ENCODE measurements at places on chromosomes 7 and 10.

DNA sequence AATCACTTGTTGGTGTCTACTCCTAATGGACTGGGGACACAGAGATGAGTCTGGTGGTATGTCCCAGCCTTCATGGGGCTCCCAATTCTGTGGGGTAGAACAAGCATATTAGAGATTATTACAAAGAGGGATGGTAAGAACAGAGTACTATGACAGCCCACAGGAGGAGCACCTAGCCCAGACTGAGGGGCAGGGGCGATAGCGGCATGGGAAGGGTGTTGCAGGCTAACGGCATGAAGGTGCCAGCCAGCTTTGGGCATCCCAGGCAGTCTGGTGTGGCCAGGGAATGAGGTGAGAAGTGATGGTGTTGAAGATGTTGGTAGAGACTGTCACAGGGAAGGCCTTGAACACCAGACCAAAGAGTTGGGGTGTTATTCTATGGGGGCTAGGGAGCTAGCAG lies 280.0 kb downstream of the RPS24 start:
- DNase-seq = no peak

- DNase-seq = no peak
Observed at GRCh38 chr10:91799612-91799975, 1.4 kb downstream of the TNKS2 start.

DNA sequence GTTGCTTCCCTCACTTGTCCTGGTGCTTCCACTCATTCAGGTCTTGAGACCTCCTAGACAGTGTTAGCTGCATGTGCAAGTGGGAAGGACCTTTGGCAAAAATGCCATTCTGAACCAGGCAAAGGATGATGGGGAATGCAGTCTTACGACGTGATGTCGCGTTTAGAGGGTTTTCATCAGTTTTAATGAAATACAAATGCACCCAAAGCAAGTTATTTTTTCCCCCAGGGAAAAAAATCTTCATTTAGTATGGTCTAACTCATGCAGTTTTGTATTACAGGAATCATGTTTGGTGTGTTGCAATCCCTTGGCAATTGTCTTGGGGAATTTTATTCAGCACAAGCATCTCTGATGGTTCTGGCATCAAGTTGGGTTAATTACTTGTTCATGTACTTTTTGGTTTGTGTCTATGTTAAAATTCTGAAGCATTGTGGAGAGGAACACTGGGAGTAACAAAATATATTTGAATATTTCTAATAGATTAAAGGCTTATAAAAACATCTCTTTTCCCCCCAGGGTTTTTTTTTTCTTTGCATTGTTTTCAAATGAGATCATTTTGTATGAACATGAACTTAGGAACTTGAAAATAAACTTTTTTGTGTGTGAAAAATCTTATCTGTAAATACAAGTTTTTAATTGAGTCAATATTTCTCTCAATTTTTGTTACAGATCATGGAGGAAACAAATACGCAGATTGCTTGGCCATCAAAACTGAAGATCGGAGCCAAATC lies 188.9 kb downstream of the BICC1 start:
- no peak for DNase-seq

GRCh38 chr10:124570646-124571045 lies 109.0 kb downstream of the LHPP start:
- no peak for DNase-seq

DNA sequence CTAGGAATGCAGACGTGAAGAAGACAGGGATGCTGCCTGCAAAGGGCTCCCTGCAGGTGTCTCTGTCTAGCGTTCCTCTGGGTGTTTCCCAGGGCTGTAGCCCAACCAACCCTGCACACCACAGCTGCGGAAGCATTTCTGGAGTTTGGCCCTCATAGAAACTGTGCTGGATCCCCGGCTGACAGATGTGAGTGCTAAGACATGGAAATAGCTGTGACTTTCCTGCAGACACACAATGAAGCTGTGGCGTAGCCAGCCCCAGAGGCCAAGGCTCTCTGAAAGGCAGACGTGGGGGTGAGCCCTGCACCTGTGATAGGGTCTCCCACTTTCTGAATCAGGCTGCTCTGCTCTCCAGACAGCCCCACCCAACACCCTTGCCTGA lies 44.8 kb downstream of the ADCYAP1R1 start:
- DNase-seq = no peak

- DNase-seq = no peak
Observed at GRCh38 chr10:338171-339037, 203.1 kb downstream of the ZMYND11 start.

- DNase-seq = no peak
Observed at GRCh38 chr7:1538544-1539180, 8.2 kb downstream of the MAFK start.

GRCh38 chr7:149063476-149063875 lies 27.0 kb downstream of the ZNF786 start:
- no peak for DNase-seq

DNA sequence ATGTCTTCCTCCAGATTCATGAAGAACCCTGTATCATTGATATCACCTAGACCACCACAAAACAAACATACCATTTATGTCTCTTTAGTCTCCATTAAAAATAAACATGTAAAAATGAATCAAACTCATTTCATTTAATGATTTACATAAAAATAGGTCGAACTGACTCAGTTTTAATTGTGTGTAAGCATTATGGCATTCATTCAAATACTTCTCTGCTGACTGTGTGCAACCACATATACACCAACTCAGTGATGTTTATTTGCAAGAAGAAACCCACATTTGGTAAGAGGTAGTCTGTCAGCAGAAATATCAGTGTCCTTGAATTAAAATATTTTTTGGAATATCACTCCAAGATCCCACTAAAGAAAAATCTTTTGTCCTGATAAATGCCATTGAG lies 30.5 kb downstream of the ABCB1 start:
- no peak for DNase-seq

DNA sequence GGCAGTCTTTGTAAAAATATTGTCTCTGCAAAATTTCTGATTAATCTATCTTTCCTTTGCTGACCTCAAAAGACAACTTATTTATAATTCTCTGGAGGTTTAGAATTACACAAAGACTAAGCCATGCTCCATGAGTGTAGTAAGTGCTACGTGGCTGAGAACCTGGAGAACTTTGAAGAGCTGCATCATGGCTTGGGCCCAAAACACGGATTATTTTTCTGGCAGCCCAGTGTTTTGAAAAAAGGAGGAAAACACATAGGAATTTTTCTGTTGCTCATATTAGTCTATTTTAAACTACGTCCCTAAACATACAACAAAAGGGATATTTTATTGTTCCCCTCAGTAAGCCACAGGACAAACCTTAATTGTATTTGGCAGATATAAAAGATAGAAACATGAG lies 360.7 kb upstream of the MYO3A start:
- no peak for DNase-seq

DNA sequence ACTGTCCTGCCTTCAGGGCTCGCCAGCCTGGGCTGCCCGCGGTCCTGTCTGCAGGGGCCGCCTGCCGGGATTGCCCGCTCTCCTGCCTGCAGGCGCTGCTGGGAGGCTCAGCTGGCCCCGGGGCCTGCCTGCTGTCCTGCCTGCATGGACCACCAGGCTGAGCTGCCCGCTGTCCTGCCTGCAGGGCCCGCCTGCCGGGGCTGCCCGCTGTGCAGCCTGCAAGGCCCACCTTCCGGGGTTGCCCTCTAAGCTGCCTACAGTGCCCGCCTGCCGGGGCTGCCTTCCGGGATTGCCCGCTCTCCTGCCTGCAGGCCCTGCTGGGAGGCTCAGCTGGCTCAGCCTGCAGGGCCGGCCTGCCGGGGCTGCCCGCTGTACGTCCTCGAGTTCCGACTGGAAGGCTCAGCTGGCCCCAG lies 164.4 kb downstream of the GLRX3 start:
- DNase-seq = no peak

DNA sequence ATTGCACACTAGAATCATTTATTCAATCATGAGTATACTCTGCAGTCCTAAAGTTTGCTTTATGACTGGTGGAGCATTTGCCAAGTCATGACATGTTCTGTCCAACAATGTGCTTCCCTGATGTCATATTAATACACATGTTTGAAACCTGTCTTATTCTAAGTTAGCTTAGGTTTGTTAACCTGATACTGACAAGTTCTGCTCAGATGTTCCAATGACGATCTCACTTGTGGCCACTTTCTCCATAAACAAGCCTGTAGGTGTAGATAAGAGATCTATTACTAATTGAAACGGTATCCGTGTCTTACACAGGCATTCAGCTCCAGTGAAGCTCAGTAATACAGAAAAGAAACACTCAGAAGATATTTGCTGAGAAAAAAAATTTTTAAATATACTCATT lies 64.9 kb downstream of the GPR37 start:
- no peak for DNase-seq

DNA sequence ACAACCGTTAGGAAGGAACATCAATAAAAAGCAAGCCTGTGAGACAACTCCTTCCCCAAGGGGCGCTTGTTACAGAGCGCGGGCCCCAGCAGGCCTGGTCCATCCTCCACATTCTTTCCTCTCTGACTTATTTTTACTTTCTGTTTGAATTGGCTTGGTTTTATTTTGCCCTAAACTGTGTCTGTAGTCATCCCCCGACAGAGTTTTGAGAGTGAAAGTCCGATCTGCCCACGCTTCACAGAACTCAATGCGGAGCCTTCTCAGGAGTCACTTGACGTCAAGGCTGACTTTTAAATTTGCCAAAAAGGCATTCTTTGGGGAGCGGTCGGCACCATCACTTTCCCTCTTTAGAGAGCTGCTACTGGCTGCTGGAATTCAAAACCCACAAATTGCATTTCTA lies 150.1 kb upstream of the KLF6 start:
- peak; percentile 7 for DNase-seq

DNA sequence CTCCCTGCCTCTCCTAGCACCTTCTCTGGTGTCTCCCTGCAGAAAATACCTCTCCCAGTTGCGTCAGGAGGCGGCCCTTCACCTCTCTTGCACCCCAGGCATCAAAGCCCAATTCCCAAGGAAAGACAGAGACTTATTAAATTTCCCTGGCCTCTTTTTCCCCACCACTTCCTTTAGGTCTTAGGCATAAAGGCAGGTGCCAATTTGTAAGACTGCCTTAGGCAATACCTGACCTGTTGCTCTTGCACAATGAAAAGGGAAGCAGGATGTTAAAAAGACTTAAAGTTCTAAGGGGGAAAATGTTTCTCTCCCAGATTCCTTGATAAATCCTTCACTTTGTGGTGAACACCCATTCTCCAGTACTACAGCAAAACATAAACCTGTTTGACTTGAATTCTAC lies 186.7 kb downstream of the SLC25A13 start:
- DNase-seq = no peak

DNA sequence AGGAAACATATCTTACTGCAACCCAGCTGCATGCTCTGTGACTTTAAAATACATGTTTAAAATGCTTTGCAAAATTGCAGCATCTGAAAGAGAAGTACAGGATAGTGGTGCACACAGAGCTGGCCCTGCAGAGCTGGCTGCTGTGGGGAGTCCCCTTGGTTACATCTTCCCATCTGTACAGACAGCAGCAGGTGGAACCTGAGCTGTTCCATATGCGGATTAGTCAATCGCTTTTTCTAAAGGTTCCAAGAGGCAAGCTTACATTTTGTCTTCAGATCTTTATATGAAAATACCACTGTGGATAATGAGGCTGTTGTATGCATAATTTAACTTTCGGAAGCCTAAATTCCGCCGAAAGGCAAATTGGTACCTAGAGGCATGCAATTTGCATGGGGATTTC lies 444.1 kb downstream of the NRG3 start:
- DNase-seq = no peak

GRCh38 chr7:1920266-1920681 lies 250.2 kb downstream of the ELFN1 start:
- DNase-seq = peak; percentile 73

GRCh38 chr10:103079946-103080345 lies 113.1 kb downstream of the NT5C2 start:
- DNase-seq = no peak

GRCh38 chr10:101828766-101829551 lies 10.7 kb upstream of the OGA start:
- no peak for DNase-seq

- DNase-seq = peak; percentile 71
Observed at GRCh38 chr7:6516387-6516983, 34.8 kb downstream of the GRID2IP start.

DNA sequence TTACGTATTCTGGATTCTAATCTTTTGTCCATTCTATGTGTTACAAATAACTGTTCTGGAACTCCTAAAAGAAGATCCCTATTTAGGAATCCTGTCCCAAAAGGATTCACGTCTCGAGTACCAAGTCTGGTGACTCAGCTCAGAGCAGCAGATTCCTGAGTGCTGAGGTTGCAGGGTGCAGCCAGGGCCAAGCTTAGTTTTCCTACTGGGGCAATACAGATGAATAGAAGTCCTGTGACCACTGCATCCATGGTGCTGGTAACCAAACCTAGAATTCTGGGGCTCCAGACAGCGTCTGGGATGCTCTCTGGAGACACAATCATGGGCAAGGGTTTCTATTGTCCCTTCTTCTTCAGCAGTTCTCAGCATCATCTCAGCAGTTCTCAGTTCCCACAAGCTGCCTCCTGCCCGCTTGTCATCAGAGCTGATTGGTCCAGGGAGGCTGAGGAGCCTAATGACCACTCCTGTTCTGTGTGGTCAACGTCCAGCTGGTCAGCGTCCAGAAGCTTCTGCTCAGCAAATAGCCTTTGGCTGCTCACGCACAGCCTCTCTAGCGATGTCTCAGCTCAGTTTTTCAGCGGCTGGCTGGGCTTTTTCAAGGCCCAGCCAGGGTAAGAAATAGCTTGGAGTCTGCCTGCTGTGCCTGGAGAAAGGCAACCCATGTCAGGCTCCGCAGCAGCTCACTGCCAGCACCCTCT lies 50.4 kb upstream of the C7orf33 start:
- no peak for DNase-seq

DNA sequence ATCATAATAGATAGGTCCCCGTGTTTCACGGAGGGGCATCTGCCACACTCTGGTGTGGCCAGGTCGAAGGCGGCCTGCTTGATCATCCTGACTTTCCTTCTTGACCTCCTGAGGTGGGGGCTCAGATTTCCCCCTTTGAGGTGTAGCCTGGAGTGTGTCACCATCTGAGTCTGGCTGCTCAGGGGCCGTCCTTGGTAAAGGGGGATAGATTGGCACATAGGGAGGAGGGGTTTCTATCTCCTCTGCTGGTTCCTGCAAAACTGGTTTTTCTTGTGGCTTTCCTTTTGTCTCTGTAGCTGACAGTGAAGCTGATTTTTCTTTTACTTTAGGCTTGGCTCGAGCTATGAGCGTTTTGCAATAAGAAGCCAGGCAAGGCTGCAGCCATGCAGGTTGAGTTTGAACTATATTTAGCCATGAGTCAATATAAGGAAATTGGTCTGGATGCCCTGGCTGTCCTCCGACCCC lies 7.1 kb upstream of the ZNF117 start:
- DNase-seq = no peak

DNA sequence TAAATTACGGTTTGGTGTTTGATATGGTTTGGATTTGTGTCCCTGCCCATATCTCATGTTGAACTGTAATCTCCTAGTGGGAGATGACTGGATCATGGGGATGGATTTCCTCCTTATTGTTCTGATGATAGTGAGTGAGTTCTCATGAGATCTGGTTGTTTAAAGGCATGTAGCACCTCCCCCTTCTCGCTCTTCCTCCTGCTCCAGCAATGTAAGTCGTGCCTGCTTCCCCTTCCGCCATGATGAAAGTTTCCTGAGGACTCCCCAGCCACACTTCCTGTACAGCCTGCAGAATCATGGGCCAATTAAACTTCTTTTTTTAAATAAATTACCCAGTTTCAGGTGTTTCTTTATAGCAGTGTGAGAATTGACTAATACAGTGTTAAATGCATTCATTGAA lies 116.6 kb downstream of the DOCK4 start:
- DNase-seq = no peak

Measured in CD4-positive, CD25-positive, alpha-beta regulatory T cell (primary cell).